Adipocyte (in vitro differentiated cells): ENCODE measurements at places on chromosomes 3 and 15.

DNA sequence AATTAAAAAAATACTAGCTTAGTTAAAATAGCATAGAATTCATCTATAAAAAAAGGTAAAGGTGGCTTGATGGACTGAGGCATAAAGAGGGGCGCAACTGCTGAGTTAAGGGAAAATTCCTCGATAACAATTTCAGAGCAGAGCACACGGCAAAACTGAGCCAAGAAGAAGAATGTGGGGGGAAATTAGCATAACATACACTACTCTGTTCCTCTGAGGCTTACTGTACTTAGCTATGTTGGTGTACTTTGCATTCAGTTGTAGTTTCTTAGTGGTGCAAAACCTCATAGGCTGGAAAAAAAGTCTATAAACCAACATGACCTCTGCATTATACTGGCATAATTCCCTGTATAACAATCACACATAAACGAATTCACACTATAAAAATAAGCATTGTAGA, 357.9 kb upstream of the LRRC3B start:
- DNase-seq: no peak

DNA sequence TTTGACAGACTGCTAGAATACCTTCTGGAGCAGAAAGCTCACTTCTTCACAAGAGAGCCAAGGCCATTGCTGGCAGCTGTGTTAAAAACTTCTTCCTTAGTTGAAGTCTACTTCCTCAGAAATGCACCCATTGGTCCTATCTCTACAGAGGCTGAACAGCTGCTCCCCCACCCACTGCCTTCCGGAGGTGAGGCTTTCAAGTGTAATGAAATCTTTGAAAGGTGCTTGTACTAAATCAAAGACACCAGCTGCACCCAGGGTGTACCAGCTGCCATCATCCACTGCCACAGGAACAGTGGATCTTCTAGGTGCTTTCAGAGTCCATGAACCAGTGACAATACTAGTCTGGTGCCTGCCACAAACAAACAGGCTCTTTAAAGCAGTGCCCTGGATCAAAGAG, 26.4 kb upstream of the HERC1 start:
- DNase-seq: no peak

DNA sequence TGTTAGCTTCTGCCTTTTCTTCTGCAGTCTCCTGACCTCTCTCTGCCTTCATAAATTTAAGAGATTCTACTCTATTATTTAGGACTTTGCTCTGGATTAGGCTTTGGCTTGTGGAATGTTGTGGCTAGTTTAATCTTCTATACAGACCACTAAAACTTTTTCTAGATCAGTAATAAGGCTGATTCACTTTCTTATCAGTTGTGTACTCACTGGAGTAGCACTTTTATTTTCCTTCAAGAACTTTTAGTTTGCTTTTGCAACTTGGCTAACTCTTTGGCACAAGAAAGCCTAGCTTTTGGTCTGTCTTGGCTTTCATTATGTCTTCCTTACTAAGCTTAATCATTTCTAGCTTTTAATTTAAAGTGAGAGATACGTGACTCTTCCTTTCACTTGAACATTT, 265.5 kb upstream of the TBC1D5 start:
- no peak for DNase-seq

DNA sequence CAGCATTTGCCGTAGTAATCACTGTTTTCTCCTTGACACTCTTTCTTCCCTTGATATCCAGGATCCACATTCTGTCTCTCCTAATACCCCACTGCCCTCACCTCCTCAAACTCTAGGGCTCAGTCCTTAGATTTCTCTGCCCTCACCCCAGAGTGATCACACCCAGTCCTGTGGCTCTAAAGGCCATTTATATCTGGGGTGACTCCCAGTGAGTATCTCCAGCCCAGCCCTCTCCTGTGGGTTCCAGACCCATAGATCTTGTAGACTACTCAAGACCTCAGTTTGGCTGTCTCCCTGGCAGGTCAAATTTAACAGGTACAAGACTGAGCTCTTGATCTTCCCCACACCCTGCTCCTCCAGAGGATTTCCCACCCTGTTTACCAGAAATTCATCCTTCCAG, 1.3 kb downstream of the GRK7 start:
- no peak for DNase-seq

DNA sequence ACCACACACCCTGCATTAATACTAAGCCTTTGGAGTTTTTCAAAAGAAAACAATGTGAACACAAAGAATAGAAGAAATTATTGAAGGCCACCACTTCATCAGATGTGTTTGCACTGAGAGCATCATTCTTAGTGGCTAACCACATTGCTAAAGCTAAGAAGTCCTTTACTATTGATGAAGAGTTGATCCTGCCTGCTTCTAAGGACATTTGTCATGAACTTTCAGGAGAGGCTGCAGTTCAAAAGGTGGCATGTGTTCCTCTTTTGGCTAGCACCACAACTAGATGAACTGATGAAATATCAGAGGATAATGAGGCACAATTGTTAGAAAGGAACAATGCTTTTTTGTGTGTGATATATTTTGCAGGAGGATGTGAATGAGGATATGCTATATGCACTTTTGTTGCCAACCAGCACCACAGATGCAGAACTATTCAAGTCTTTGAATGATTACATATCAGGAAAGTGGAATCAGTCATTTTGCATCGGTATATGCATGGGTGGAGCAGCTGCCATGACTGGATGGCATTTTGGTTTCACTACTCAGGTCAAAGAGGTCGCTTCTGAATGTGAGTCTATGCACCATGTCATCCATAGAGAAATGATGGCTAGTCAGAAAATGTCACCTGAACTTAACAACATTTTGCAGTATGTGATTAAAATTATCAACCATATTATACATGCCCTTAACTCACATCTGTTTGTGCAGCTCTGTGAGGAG, 2.5 kb upstream of the EID1 start:
- no peak for DNase-seq

DNA sequence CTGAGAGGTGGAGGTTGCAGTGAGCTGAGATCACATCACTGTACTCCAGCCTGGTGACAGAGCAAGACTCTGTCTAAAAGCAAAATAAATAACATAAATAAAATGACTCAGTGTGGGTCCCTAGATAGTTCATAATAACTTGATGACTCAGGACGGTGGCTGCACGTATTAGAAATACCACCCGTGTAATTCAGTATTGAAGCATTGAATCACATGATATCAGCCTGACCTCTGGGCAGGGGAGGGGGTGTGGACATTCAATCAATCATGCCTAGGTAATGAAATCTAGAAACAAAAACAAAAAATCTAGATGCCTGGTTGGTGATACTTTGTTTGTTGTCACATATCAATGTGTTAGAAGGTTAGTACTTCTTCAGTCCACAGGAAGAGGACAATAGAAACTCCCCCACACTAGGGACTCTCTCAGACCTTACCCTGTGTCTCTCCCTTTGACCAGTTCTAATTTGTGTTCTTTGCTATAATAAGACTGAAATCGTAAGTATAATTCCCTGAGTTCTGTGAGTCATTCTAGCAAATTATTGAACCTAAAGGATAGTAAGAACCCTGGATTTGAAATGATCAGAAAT, 177.3 kb downstream of the GAP43 start:
- DNase-seq: peak; percentile 57

DNA sequence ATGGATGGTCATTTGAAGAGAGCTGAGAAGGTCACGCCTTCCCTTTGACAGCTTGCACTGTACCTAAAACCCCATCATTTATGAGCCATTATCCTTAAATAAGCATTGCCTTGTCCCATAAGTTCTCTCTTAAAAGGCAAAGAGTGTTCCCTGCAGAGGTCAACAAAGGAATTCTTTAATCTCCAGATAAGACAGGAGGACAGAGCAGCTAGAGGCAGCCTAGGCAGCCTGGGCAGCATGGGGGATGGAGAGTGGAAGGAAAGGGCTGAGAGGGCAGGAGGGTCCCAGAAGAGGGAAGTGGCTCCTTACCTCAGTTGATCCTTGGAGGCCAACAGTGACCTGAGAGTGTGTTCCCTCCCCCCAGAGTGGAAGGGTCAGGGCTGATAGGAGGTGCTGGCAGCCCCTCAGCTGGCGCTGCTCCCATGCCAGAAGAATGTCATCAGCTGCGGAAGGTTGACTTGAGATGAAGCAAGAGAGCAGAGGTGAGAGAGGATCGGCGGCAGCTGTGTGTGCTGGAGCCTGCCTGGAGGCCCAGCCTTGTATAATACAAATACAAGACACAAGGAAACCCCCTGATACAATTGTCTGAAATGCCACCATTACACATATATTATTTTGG, 12.8 kb downstream of the KBTBD13 start:
- no peak for DNase-seq

DNA sequence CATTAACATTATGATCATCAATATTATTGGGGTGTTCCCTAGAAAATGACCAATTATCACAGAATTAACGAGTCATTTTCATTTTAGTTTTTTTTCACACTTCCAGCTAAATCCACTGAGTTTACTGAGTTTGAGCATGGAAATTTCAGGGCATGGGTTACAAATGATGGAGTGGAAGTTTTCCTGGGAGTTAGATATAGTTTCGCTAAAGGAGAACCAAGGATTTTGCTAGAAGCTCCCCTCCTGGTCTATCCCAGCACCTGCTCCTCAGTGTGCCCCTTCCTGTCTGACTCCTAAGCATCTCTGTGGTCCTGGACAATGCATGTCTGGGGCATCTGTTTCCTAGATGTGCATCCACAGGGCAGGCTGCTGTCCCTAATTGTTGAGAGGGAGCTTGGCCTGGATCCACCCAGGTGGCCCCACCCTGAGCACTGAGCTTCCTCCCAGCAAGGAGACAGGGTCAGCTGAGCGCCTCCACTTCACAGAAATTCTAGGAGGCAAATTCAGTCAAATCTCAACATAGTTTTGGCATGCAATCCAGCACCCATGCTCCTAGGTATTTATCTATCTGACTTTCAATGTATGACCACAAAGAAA, 102.3 kb upstream of the GOLGA6L6 start:
- no peak for DNase-seq

- no peak for DNase-seq
These were observed 105.6 kb upstream of the MB21D2 start for GRCh38 chr3:193023218-193023617.

- DNase-seq: no peak
These were observed 52.5 kb downstream of the IFT80 start for GRCh38 chr3:160346511-160346910.

GRCh38 chr15:96243701-96244100, 86.8 kb upstream of the NR2F2 start:
- no peak for DNase-seq

DNA sequence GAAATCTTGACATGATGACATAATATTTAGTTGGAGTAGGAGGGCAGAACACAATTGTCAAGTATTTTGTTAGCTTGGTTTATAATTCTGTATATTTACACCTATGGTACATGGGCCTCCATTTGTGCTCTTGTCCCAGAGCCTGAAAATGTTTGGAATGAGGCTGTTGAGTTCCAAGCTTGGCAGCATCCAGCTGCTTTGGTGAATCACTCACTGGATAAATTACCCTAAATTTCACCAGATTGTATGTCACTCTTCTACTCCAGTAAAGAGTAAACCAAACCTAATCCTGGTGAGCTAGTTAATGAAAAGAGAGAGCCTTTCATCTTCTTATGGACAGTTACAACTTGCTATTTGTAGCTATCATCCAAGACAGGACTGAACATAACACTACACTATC, 928.7 kb downstream of the DIPK2A start:
- peak; percentile 50 for DNase-seq

- DNase-seq: no peak
These were observed 17.9 kb upstream of the COPG1 start for GRCh38 chr3:129231331-129232119.
